ENCODE measurements at places on chromosomes 11 and 22.

DNA sequence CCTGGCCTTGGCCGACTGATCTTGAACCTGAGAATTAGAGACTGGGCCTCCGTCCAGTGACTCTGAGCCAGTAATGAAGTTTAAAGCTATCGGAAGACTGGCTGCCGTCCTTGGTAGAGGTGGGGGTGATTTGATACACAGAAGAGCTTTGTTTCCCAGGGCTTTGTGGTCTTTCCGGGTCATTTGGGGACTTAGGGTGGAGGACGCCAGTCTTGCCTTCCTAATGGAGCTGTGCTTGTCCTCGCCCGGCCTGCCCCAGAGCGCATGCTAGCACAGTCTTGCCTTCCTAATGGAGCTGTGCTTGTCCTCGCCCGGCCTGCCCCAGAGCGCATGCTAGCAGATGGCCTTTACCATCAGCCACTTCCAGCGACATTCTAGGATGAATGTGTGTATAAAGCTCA, 65.8 kb downstream of the ST3GAL4 start:
- no peak for DNase-seq

DNA sequence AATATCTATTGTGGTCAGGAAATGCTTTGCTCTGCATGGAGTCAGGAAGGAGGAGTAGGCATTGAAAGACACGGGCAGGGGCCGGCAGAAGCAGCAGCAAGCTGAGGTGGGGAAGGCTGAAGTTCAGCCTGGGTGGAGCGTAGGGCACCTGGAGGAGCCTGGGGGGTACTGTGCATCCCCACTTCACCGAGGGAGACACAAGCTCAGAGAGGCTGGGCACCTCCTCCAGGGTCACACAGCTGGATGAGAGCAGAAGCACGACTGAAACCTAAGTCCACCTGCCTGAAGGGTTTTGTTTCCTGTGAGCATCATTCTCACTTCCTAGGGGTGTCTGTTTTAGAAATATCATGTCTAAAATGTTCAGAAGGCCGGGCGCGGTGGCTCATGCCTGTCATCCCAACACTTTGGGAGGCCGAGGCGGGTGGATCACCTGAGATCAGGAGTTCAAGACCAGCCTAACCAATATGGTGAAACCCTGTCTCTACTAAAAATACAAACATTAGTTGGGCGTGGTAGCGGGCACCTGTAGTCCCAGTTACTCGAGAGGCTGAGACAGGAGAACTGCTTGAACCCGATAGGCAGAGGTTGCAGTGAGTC, 138.3 kb downstream of the MPPED1 start:
- DNase-seq: no peak

- no peak for DNase-seq
Observed at GRCh38 chr22:42719656-42720262, 911 bp downstream of the A4GALT start.

DNA sequence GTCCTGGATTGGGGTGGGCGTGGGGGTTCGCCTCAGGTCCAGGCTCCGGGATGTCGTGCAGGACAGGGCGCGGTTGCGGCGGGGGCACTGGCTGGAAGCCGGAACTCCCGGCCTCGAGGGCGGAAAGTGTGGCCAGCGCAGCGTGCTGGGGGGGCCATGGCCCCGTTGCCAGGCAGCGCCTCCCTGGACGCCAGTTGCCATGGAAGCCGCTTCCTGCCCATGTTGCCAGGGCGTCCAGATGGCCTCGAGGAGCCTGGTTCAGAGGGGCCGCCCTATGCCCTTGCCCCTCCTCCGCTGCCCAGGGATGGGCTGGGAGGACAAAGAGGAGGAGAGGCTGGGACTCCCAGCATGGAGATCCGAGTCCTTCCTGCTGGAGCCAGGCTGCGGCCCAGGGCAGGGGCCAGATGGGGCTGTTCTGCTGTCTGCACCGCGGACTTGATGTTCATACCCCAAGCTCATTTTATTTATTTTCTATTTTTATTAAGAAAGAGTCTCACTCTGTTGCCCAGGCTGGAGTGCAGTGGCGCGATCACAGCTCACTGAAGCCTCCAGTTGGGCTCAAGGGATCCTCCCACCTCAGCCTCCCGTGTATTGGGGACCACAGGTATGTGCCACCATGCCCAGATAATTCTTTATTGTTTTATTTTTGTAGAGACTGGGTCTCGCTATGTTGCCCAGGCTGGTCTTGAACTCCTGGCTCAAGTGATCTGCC, 4.6 kb upstream of the CCDC188 start:
- peak; percentile 89 for DNase-seq

- DNase-seq: no peak
Observed at GRCh38 chr11:116539836-116540418, 232.9 kb downstream of the BUD13 start.

DNA sequence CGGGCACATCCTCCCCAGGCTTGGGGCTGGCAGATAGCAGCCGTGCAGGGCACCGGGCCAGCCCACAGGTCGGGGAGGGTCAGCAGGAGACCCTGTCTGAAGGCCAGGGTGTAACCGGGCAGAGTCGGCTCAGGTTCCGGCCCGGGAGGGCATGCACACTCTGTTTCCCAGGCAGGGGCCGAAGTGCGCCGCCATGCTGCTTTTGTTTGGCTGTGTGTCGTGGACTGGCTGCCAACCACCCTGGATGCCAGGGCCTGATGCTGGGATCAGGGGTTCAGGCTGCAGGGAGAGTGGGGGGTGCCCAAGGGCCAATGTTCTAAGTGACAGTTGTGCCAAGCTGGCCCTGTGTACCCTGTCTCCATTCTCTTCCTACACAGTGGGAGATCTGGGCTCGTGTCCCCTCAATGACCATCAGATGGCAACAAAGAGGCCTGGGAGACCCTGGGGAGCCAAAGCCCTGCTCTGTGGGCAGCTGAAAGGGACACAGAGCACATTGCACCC, 120.9 kb upstream of the B3GAT1 start:
- no peak for DNase-seq

DNA sequence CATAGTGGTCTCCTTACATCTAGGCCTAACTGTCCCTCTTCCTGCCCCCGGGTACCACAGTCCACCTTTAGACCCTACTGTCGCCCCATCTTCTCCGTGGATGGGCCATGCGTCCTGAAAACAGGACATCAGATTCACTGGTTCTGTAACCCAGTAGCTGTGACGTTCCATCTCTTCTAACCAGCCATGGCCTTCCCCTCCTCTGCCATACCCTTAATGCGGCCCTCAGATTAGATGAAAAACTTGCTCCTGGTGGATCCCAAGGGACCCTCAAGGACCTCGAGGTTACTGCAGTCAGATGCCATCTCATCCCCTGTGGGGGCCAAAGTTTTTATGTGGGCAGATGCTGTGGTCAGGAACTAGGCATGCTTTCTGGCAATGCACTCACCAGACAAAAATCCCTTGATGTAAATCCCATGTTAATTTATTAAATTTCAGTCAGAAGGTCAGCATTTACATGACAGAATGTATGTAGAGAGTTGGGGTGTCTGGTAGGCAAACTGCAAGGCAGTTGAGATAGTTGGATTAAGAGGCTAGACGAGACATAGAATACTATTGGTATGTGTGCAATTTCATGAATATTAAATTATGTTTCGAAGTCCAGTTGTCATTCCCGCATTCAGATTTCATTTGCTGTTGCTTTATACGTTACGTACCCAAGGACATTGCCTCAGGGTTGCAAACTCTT, 64.3 kb downstream of the WNT11 start:
- DNase-seq: no peak

- peak; percentile 83 for DNase-seq
Observed at GRCh38 chr11:26297189-26297975, 34.5 kb upstream of the ANO3 start.

DNA sequence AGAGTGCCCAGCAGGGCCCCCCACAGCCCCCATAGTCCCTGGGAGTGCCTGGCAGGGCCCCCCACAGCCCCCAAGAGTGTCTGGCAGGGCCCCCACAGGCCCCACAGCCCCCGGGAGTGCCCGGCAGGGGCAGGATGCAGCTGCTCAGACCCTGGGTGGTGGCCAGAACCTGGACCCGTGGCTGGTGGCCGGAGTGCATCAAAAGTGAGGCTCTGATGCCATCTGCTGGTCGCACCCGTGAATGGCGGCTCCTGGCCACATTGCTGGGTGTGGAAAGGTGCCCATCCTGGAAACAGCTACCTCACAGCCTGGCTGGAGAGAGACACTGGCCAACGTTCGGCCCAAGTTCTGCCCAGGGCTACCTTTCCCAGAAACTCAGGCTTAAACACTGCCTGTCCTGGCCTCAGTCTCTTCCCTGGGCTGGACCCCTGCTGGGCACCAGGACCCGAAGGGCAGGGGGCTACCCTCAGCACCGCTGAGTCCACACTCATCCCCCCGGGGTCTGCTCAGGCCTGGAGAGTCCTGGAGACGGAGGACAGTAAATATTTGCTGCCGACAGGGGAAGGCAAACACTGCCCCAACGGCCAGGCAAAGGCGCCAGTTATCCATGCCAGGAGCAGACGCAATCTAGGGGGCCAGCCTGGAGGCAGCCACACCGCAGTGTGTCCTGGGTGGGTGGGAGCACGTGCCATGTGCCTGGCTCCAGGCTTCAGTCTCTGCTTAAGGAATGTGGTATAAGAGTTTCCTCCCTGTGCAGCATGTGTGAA, 4.4 kb downstream of the INS start:
- DNase-seq: no peak
